Astrocyte of the hippocampus (primary cell): ENCODE measurements at places on chromosomes 3 and 15.

GRCh38 chr3:133083395-133083794 is 45.2 kb downstream of the TMEM108 start:
- no peak for DNase-seq

GRCh38 chr3:183541738-183542137 is 13.8 kb downstream of the KLHL6 start:
- DNase-seq = no peak

DNA sequence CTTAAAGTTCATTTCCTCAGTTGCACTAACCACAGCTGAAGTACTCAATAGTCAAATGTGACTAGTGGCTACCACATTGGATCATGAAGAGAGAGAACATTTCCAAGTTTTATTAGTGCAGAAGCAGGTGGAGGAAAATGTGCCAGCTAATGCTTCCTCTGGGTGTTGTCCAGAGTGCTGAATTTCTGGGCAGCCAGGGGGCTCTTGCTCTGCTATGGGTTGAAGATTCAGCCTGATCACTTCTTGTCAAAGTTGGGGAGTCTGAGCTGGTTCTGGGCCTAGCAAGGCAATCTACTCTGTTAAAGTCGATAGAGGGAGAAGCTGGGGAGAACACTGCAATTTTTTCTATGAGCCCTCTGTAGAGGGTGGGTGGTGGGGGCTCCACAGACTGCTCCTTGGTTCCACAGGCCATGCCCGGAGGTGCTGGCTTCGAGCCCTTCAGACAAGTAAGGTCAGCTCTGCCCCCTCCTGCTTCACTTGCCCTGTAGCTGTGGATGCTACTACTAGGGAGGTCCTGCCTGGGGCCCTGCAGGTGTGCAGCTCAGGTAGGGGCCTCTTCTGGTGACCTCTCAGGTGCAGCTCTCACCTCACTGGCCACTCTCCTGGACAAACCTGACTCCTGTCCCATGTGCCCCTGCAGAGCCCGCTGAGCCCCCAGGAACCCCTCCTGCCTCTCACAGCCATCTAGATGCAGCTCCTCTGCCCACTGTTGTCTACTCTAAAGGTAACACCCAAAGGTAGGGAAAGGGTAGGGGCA is 8.2 kb downstream of the ALG3 start:
- DNase-seq = peak; percentile 65

DNA sequence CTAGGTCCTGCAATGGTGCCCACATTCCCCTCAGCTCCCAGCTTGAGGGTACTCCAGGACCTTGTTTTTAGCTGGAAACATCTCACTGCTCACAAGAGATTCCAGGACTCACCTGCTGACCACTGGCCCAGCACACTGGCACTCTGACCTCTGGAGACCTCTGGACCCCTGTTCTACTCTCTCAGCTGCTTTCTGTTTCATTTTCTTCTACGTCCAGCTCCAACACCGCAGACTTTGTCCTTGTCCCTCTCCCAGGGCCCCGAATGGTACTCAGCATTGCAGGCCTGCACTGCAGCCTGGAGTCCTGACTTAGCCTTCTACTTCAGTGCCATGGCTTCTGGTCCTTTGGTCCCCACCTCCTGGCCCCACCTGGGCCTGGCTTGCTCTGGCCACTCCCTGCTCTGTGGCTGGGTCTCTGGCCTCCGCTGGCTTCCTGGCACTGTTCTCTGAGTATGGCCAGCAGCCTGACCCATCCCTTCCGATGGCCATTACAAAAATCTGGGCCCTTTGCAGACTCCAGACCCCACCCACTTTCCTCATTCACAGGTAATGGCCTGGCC is 27.9 kb downstream of the KY start:
- DNase-seq = no peak

DNA sequence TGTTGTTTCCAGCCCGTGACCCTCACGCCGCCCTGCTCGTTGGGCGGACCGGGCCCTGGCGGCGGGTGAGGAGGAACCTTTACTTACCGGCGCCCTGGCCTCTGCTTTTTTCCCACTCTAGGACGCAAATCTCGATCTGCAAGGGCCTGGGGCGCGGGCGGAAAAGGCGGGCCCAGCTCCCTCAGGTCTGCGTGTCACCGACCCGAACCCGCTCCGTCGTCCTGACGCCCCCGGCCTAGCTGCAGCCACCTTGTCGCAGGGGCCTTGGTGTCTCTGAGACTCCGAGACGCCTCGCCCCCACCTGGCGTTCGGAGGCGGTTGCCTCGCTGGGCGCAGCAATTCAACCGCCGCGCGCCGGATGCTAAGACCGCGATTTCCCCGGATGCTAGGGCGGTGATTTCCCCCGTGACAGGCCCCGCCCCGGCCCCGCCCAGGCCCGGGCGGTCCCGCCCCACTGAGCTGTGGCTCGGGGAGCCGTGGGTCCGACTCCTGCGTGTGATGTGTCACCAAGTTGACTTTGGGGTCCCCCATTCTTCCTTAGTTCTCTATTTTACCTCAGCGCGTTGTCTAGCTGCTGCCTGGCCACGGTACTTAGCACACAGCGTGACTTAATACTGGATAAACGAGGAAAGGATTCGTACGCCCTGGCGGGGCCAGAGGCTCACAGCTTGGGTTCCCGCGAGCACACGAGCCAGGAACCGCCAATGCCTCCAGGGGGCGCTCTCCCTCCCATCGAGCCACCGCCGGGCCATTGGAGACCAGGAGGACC is at the start of gene RPL39L:
Gene RPL39L, minus strand, starts transcription at position 371 of the 769 bp plus-strand sequence. CDS start 18,196 bp downstream, outside the sequence.
- DNase-seq = peak; percentile 93

GRCh38 chr3:61354604-61355003 is 103.4 kb upstream of the FHIT start:
- DNase-seq = peak; percentile 4

- DNase-seq = no peak
Observed at GRCh38 chr3:51691949-51692348, 14.9 kb upstream of the GRM2 start.

GRCh38 chr3:189975391-189975990 is 145.2 kb downstream of the P3H2 start:
- DNase-seq = no peak

DNA sequence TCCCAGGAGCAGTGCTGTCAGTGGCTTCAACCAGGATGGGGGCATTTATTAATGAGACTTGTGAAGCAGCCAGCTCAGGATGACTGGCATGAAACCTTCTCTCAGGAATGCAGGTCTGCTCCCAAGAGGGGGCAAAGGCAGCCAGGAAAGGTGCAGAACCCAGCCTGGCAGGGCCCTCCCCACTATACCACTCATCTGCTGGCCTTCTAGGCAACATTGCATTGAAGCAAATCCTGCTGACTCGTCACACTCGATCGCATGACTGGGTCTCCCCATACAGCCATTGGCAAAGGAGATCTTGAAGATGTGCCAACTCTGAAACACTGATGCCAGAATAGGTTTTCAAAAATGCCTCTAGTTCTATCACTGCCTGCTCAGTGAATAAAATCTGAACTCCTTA is 65.7 kb upstream of the CMTM7 start:
- peak; percentile 78 for DNase-seq

GRCh38 chr3:54871867-54872266 is 56.0 kb downstream of the LRTM1 start:
- DNase-seq = no peak

DNA sequence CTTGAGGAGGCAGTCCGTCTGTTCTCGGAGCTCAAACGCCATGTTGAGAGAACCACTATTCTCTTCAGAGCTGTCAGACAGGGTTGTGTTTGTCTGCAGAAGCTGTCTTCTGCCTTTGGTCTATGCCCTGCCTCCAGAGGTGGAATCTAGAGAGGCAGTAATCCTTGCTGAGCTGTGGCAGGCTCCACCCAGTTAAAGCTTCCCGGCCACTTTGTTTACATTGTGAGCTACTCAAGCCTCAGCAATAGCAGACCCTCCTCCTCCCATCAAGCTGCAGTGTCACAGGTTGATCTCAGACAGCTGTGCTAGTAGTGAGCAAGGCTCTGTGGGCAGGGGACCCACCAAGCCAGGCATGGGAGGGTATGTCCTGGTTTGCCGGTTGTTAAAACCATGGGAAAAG is 8.9 kb downstream of the OR5AC2 start:
- DNase-seq = no peak

GRCh38 chr3:129584631-129585030 is 21.8 kb downstream of the PLXND1 start:
- DNase-seq = no peak

GRCh38 chr15:63061975-63062374 is 19.4 kb downstream of the TPM1 start:
- no peak for DNase-seq

GRCh38 chr3:98073486-98073885 is 13.5 kb upstream of the OR5AC2 start:
- DNase-seq = no peak

- no peak for DNase-seq
Observed at GRCh38 chr3:53180305-53181023, 19.5 kb downstream of the PRKCD start.

DNA sequence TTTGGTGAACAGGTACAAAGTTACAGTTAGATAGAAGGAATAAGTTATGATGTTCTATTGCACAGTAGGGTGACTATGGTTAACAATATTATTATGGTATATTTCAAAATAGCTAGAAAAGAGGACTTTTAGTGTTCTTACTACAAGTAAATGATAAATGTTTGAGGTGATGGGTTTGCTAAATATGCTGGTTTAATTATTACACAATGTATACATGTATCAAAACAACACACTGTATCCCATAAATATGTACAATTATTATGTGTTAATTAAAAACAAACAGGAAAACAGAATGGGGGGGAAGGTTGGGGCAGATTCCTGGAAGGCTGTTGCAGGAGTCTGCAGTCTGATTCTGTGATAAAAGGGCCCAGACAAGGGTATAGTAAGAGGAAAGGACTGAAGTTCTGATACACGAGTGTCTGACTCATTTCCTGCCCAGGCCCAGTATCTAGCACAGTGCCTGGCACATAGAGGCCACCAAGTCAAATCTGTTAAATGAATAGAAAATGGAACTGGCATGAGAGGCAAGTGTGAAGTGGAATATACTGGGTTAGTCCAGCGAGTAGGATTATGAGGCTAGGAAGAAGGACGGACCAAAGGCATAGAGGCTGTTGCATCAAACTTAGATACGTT is 7.2 kb upstream of the ENTPD3 start:
- DNase-seq = no peak
